ENCODE measurements at places on chromosomes 5 and 9.

- DNase-seq: no peak
Measured at GRCh38 chr9:104774831-104775573, 11.1 kb downstream of the NIPSNAP3B start.

GRCh38 chr9:132077881-132078698 is 1.6 kb downstream of the MED27 start:
- DNase-seq: peak; percentile 10

DNA sequence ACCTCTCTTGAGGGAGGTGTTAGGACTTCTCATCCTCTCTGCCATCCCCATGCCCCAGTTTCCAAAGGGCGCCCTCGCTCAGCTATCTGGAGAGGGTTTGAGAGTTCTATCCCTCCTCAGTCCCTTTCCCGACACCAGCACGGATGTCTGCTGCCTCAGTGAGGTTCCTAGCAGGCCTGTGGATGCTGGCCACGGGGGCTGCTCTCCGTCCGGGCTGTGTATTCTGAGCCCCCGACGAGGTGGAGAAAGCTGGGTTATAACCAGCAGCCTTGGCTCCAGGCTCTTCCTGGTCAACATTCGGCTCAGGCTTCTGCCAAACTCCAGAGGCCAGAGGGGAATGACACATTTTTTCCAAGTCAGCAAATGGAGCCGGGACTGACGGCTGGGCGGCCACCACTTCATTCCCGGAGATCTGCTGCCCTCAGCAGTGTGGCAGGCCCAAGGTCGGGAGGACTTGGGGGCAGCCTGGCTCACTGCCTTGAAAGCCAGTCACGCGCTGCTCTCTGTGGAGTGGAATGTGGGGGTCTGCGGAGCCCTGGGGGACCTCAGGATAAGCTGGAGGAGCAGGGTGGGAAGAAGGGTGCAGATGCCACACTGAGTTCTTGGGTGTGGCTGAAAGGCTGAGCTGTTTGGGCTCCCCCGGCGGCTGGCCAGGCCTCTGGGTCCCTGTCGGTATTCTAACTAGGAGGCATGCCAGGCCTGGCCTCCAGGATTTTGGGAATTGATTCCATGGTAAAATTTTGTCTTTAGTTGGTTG is 27.4 kb downstream of the PTPA start:
- DNase-seq: no peak

DNA sequence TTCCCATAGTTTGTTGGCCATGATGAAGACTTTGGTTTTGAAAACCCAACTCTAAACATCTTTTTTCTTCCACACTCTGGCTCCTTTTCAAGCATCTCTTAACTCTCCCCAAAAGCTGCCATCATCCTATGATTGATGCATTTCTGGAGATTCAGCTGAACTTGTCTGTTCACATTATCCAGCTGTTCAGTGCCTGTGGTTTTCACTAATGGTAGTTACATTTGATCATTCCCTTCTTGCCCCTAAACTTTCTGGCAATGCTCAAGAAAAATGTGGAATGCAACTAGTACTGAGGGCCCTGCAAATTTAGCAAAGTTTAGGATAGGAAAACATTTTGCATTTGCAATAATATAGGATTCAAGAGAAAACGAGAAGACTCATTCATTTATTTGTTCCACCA is 267.5 kb downstream of the ENC1 start:
- DNase-seq: no peak

DNA sequence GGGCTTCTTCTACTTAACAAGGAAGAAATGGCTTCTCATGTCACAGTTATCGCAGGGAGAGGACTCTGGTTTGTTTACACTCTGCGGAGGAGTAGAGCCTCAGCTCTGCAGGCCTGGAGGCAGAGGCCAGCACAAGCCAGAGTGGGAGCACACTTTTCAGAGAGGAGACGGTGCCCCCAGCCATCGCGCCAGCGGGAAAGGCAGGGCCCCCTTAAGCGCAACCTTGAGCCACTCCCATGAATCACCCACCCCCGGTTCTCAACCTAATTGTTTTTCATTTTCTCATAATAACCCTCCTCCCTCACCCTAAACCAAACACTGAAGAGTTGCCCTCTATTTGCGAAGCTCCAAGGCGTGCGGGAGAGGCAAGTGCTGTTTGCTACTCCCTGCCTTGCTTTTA is 208.4 kb upstream of the TBCA start:
- DNase-seq: no peak

DNA sequence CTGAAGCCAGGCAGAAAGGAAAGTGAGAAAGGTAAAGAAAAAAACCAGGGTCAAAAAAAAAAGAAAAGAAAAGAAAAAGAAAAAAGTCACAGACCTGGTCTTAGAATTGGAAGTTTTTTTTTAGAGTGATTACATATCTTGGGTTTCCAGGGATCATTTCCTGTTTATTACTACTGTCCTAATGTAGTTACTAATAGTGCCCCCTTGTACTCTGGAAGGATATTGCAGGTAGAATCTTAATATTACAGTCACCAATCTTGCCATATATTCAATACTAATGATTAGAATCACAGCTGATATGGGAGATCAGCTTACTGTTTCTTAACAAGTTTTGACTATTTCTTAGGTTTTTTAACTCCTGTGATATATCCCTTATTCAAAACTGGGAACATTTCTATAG is 543.2 kb upstream of the CDH6 start:
- no peak for DNase-seq

GRCh38 chr9:82191082-82191770 is 202.7 kb downstream of the SPATA31D1 start:
- DNase-seq: no peak

- no peak for DNase-seq
Measured at GRCh38 chr5:126100767-126101166, 322.4 kb upstream of the GRAMD2B start.

- DNase-seq: no peak
Measured at GRCh38 chr5:66129144-66129543, 15.0 kb upstream of the SREK1 start.

DNA sequence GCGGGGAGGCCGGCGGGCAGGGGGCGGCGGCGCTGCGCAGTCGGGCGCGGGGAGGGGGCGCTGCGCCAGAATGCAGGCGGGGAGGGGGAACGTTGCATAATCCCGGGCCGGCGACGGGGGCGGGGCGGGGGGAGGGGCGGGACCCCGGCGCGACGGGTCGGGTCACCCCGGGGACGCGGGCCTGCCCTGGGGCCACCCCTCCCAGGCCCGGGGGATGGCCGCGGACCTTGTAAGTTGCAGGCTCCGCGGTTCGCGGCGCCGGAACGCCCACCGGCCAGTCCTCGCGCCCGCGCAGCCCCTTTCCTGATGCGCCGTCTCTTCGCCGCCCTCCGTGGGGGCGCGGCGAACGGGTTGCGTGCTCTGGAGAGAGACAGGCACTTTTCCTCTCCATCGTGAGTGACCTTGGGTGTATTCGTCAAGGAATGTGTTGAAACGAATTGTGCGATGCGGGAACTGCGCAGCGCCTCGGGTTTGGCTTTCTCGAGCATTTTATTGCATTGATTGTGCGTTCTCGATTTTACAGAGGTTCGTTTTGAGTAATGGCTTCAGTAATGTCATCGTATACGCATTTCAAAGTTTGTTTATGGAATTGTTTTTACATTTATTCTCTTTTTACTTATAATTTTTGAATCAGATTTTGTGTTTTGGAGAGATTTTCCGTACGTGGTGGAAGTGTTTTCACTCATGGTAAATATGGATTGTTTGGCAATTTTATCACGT is 802 bp downstream of the SPIN1 start:
- DNase-seq: no peak

DNA sequence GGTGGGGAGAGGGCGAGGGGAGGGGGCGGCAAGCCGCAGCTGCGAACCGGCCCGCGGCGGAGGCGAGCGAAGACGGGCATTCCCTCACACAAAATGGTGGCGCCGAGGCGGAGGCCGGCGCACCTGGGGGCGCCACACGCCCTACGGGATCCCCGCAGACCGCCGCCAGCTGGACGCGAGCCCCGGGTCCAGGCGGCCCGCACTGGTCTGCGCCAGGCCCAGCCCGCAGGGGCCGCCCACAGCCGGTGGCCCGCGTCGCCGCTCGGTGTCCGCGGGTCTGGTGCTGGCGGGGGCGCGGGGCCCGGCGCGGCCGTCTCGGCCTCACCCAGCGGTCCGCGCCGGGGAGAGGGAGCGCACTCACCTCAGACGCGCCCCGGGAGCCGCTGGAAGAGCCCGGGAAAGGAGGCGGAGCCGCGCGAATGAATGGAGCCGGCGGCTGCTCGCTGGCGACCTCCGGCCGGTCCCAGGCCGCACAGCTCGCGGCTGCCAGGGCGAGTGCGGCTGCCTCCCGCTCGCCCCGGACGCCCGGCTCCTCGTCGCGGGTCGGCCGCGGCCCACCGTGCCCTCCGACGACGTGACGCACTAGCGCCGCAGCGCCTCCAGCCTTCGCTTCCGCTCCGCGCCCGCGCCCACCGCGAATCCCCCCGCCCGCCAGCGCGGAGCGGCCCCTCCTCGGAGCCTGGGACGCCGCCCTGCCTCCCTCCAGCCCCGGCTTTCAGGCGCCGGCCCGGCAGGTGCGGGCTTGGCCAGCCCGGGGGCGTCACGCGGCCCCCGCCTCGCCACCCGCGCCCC is at the start of gene FAM169A:
FAM169A (minus strand) TSS at position 584 of the 792 bp plus-strand sequence. CDS start 24,711 bp downstream, outside the sequence.
- no peak for DNase-seq

DNA sequence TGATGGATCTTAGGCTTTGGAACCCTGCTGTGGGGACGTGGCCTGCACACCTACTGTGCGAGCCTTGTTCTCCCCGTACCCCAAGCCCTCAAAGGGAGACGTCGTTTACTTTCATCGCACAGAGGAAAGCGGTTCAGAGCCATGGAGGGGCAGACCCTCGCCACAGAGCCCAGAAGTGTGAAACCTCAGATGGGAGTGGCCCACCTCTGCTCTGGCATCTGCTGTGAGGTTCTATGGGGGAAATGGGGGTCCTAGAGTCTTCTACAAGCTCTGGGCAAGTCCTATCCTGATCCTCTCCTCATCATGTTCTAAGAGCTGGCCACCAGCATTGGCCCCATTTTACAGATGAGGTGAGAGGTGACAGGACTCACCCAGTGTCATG is 3.7 kb upstream of the RNF44 start:
- DNase-seq: no peak

DNA sequence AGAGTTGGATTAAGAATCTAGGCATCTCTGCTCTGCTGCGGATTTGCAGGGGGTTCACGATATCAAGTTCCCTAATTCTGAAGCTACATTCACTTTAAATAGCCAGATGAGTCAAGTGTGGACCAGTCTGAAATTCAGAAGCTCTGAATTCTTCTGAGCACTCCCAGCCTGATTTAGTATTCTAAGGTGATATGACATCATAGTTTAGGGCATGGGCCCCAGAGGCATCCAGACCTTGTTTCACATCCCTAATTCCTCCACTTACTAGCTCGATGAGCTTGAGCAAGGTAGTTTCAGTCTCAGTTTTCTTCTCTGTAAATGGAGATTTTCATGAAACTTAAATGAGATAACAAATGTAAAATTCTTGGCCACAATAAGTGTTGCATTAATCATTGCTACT is 65.2 kb downstream of the TMEM167A start:
- no peak for DNase-seq

- DNase-seq: no peak
Measured at GRCh38 chr9:88775559-88775958, 215.7 kb upstream of the S1PR3 start.

- DNase-seq: no peak
Measured at GRCh38 chr5:173913686-173914321, 25.7 kb downstream of the CPEB4 start.

DNA sequence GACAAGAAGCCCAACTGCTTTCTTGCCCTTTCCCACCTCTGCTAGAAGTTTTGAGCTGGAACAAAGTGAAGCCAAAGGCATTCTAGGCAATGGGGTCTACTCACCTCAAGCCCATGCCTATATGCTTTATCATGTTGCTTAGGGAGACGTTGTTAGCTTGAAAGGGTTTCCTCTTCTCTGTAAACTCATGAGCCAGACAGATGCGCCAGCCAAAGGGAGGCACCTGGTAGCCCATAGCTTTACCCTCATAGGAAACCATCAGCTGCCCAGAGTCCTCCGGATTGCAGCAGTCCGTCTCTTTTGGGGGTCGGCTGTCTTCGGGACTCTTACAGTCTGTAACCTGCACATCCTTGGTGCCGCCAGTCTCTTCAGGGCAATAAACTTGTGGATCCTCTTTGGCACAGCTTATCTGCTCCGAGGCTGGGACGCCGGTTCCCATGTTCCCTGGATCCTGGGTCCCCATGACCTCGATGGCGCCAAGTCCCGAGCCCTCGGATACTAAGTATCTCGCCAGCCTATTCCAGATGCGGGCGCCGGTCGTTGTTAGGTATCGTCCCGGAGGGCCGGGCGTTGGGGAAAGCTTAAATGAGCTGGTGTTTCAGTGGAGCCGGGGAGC is 678 bp downstream of the GBA2 start:
- no peak for DNase-seq

GRCh38 chr5:6483880-6484382 is 35.3 kb downstream of the UBE2QL1 start:
- DNase-seq: no peak

DNA sequence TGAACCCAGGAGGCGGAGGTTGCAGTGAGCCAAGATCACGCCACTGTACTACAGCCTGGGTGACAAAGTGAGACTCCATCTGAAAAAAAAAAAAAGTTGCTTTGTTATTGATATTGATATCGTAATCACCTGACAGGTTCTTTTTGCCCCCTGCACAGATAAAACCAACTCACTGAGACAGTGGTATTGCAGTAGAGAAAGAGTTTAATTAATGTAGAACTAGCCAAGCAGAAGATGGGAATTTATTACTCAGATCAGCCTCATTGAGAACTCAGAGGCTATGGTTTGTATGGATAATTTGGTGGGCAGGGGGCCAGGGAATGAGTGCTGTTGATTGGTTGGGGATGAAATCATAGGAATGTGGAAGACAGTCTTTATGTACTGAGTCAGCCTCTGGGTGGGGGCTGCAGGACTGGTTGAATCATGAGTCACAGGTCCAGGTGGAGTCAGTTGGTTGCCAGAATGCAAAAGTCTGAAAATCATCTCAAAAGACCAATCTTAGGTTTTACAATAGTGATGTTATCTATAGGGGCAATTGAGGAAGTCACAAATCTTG is 35.8 kb upstream of the MEGF10 start:
- DNase-seq: no peak

GRCh38 chr9:133666387-133666786 is 30.2 kb downstream of the DBH start:
- no peak for DNase-seq

DNA sequence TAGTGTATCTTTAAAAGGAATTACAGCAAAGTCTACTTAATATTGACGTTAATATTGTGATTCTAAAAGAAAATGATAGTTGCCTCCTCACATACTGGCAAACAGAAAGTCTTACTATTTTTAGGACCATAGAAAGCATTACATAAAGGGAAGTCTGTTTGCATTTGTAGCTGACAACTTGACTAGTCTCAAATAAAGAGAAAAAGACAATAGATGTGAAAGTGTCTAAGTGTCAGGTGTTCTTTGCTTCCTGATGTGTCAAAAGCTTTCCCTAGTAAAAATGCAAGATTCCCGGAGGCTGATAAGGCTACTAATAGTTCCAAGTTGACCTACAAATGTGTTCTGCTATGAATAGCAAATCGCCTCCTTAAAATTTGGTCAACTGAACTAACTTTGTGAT is 259.7 kb downstream of the CDH10 start:
- DNase-seq: no peak

- DNase-seq: no peak
Measured at GRCh38 chr5:1503241-1504068, 20.3 kb downstream of the LPCAT1 start.

GRCh38 chr5:142860270-142860669 is 90.1 kb downstream of the ARHGAP26 start:
- no peak for DNase-seq

Measured in BJ (cell line).